Umbilical cord (tissue), 2 donors: ENCODE measurements at places on chromosomes 4 and X. TPM values are rescaled to one million over a fixed set of nuclear protein-coding genes. Genes with fewer than 3 reads are reported as not detected.

Gene NALF2
- total RNA-seq, result 0.24 TPM

Gene ANAPC4
- total RNA-seq, result 23.6 TPM

Gene DGKK
- total RNA-seq, result under 0.01 TPM

- no peak for DNase-seq
Measured at GRCh38 chr4:121185960-121186359, 21.8 kb upstream of the TNIP3 start.

GRCh38 chr4:168220893-168221292 is 97.7 kb downstream of the DDX60 start:
- no peak for DNase-seq

- DNase-seq, result peak; percentile 59
Measured at GRCh38 chr4:128942607-128943006, 133.1 kb downstream of the JADE1 start.

GRCh38 chr4:162485486-162485885 is 321.7 kb upstream of the FSTL5 start:
- DNase-seq, result no peak

GRCh38 chr4:69936566-69936965 is 5.7 kb downstream of the CSN1S1 start:
- peak; percentile 5 for DNase-seq

- DNase-seq, result peak; percentile 32
Measured at GRCh38 chr4:140003876-140004548, 150.0 kb downstream of the MAML3 start.
